Natural killer cell (primary cell): ENCODE measurements at places on chromosomes 7 and 10. TPM values are rescaled to one million over a fixed set of nuclear protein-coding genes. Genes with fewer than 3 reads are reported as not detected.

DNA sequence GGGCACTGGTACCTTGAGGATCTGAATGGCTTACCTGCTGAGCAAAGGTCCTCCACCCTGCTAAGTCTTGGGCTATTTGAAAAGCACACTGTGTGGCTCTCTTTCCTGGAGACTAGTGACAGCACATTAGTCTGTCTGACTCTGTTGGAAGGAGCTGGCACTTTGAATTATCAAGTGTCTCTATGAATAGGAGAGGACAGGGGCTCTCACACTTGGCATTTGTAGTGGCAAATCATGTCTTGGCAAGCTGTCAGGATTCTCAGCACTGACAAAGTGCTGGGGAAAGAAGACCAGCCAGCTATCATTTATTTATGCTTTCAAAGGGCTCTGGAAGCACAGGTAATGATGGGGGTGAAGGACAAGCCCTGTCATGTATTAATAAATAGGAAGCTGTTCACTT lies 62.8 kb downstream of the MTPN start:
- no peak for DNase-seq
- H3K27me3 ChIP-seq, result no peaks in the 10 kb centered on the region
- H3K4me3 ChIP-seq, result no peak overlapping the region
- H3K36me3 ChIP-seq, result no peaks in the 10 kb centered on the region

GRCh38 chr10:45373576-45374349 lies at the start of gene ALOX5:
ALOX5 (plus strand) TSS chr10:45374216; CDS start chr10:45374280, 64 bp downstream.
- peaks cover 34% of the 10 kb centered on the region for H3K4me1 ChIP-seq
- H3K4me3 ChIP-seq, result peak within 1 kb of the TSS; percentile 47
- H3K27ac ChIP-seq, result peak within 1 kb of the TSS; percentile 31

- H3K27me3 ChIP-seq, result no peaks in the 10 kb centered on the region
- no peaks in the 10 kb centered on the region for H3K36me3 ChIP-seq
- no peak for DNase-seq
- no peak overlapping the region for H3K27ac ChIP-seq
- H3K4me1 ChIP-seq, result no peaks in the 10 kb centered on the region
- H3K4me3 ChIP-seq, result no peak overlapping the region
These were observed 11.4 kb upstream of the PTER start for GRCh38 chr10:16425449-16425848.

GRCh38 chr10:51667678-51668335 lies 31.6 kb downstream of the CSTF2T start:
- no peaks in the 10 kb centered on the region for H3K27me3 ChIP-seq
- DNase-seq, result no peak
- no peak overlapping the region for H3K27ac ChIP-seq

- no peak for DNase-seq
- no peak overlapping the region for H3K27ac ChIP-seq
- H3K4me1 ChIP-seq, result no peaks in the 10 kb centered on the region
- H3K36me3 ChIP-seq, result peaks cover 58% of the 10 kb centered on the region
- no peaks in the 10 kb centered on the region for H3K27me3 ChIP-seq
- H3K4me3 ChIP-seq, result no peak overlapping the region
These were observed 10.4 kb downstream of the WDR91 start for GRCh38 chr7:135200821-135201331.

DNA sequence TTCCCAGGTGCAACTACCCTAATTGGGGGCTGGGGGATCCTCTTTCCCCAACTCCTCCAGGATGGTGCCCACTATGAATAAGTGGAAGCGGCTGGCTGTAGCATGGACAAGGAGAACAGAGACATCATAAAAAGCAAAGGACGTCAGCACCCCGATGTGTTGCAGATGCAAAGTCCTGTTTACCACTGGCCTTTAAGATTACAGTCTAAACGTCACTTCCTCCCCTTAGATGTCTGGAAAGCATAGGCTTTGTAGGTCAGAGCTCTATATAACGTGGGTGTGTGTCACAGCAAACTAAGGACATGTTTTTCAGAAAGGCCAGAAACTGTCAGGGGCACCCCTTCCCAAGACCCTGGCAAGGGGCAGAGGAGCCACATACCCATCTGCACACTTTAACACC lies 7.9 kb downstream of the COBL start:
- no peaks in the 10 kb centered on the region for H3K27me3 ChIP-seq
- H3K4me1 ChIP-seq, result no peaks in the 10 kb centered on the region
- no peak overlapping the region for H3K27ac ChIP-seq

The DPP6 gene
- not detected for total RNA-seq

The CUZD1 gene
- total RNA-seq, result 0.61 TPM

The CYP26A1 gene
- total RNA-seq, result not detected

- no peaks in the 10 kb centered on the region for H3K4me1 ChIP-seq
- no peak for DNase-seq
- no peaks in the 10 kb centered on the region for H3K27me3 ChIP-seq
- no peaks in the 10 kb centered on the region for H3K36me3 ChIP-seq
- H3K27ac ChIP-seq, result no peak overlapping the region
These were observed 85.9 kb downstream of the ADAM12 start for GRCh38 chr10:126302476-126302756.
